A172 (cell line): ENCODE measurements at places on chromosomes 7 and 10.

DNA sequence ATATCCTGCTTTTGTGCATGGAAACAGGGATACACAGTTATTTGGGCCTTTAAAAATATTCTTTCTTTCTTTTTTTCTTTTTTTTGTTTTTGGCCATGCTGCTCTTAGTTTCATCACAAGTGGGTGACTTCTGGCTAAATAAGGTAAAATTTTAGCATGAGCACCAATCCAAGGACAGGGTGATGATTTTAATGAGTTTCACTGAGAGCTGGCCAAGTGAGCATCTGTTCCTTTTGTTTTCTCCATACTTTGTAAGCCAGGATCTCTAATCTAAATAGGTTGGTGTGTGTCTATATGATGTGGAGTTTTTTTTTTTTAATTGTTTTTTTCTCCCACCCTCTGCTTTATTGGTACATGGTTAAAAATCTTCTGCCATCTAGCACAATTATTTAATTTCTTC, 106.8 kb downstream of the POLL start:
- DNase-seq = no peak

DNA sequence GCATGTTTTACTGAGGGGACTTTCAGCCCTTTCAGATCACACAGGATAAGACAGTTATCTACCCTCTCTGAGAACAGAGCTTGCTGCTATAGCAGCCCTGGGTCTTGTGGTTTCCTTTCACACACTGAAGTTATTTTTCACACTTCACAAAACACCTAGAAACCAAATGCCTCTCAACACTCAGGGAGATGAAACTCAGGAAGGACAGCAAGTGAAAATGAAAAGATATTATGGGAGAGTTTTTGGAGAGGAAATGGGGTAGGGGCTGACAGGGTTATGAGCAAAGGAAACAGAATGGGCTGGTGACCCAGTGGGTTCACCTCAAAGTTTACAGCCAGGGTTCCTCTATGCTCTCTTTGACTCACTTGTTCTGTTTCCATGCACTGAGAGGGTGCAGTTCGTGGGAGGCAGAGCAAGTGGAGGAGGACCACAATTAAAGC, 17.0 kb upstream of the GIMAP2 start:
- no peak for DNase-seq

- DNase-seq = no peak
Measured at GRCh38 chr10:7233259-7233991, 177.4 kb downstream of the SFMBT2 start.

DNA sequence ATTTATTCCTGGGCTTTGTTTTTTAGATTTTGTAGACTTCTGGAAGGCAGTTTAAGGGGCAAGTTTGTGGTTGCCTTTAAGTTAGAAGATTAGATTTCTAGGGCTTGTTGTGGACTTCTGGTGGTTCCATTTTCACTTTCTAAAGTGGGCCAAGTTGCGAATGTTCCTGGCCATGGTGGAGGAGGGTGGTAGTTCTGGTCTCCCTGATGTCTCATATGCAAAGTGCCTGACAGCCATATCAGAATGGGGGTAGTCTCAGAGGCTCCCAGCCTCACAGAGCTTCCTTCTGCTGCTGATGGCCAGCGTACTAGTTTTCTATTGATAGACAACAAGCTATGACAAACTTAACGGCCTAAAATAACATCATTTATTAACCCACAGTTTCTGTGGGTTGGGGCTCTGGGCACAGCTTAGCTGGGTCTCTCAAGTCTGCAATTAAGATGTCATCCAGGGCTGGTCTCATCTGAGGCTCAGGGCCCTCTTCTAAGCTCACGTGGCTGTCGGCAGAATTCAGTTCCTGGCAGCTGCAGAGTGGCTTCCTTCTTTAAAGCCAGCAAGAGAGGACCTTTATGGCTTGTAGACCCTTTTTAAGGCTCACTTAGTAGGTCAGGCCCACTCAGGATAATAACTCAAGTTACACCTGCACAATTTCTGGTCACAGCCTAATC, 44.8 kb downstream of the BMPER start:
- DNase-seq = no peak

- no peak for DNase-seq
Measured at GRCh38 chr10:6877336-6877721, 297.3 kb upstream of the PRKCQ start.

GRCh38 chr7:6558837-6559236, 7.6 kb upstream of the GRID2IP start:
- DNase-seq = peak; percentile 79

GRCh38 chr10:79250259-79250658, 97.0 kb upstream of the PPIF start:
- DNase-seq = no peak

DNA sequence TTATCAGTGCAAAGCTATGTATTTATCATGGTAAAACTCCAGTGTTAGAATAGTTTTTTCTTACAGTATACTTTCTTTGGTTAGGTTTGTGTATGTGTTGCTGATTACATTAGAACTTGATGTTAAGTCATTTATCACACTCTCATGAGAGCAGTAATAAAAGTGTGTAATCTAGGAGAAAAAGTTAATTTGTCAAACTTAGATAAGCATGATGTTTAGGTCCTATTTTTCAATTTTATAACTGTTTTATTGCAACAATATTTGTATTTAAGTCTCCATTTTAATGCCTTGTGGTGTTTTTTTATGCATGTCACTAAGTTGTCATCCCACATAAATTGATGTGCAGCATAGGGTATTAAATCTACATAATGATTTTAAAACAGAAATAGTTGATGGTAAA, 28.8 kb upstream of the DNAH11 start:
- no peak for DNase-seq

DNA sequence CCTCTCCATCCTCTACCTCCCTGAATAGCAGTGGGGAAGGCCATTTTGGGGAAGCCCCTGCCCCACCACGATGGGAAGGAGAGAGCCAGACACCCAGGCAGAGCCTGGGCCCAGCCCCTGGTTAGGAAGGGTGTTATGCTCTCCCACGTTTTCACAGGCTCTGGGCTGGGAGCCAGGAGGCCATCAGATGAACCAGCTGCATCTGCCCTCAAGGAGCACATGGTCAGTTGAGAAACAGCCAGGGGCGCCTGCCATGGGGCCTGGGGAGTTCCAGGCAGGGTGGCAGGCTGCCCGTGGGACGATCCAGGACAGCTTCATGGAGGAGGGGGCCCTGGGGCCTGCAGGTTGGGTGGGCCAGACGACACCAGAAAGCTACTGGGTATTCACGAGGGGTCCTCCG, 47.5 kb downstream of the CAMK2B start:
- DNase-seq = no peak

GRCh38 chr10:96846395-96846794, 14.3 kb downstream of the LCOR start:
- DNase-seq = no peak

DNA sequence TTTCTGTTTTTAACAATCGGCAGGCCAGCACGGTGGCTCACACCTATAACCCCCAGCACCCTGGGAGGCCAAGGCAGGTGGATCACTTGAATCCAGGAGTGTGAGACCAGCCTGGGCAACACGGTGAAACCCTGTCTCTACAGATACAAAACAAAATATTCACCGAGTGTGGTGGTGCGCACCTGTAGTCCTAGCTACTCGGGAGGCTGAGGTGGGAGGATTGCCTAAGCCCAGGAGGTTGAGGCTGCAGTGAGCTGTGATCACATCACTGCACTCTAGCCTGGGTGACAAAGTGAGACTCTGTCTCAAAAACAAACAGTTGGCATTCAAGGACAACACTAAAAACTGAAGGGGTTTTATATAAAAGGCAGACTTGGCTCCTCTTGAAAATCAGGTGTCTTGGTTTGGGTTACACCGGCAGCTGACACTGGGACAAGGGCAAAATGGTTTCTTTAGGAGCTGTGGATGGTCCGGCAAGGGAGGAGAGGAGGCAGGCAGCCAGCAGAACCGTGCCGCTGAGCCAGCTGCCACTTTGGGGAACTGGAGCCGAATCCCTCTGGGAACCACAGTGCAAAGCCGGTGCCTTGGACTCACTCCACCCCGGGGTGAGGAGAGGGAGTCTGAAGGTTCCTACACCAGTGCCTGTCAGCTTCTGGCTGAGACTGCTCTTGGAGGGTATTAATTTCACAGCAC, 52.6 kb downstream of the CHST3 start:
- no peak for DNase-seq

- DNase-seq = no peak
Measured at GRCh38 chr10:118266098-118266748, 75.9 kb downstream of the FAM204A start.

- no peak for DNase-seq
Measured at GRCh38 chr10:12937527-12937926, 64.0 kb downstream of the CCDC3 start.

GRCh38 chr10:49056356-49056755, 59.0 kb downstream of the VSTM4 start:
- DNase-seq = peak; percentile 29

DNA sequence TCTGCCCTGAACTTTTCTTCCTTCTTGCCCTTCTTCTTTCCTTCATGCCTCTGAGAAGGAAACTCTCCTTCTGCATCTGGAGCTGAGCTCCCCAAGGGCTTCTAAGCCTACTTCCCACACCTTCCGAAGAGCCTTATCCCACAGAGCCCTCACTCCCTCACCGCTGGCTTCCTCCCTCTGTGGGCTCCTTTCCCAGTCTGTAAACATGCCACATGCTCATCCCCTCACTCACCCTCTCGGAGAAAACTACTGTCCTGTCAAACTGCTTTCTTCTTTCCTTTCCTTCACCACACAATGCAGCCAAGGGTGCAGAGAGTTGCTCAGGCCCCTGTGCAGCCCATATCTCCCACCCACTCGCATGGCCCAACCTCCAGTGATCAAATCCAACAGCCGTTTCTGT, 18.1 kb downstream of the ANKRD16 start:
- no peak for DNase-seq

GRCh38 chr7:150781103-150781502, 19.1 kb downstream of the TMEM176B start:
- DNase-seq = no peak

DNA sequence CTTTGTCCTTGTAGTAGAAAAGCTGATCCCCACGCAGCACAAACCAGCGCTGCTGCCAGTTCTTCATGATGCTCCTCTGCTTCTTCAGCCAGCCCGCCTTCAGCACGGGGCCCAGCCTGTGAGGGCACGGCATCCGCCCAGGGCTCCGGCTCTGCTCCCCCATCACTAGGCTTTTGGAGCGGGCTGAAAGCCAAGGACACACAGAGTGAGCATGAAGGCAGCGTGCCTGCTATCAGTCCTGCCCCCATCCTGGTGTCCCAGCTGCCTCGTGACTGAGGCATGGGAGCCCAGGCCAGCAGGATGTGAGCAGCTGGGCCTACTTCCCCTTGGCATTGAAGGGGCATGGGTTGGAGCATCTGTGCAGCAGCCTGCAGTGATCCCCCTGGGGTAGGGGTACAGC, 21.9 kb downstream of the ARHGAP22 start:
- DNase-seq = no peak

DNA sequence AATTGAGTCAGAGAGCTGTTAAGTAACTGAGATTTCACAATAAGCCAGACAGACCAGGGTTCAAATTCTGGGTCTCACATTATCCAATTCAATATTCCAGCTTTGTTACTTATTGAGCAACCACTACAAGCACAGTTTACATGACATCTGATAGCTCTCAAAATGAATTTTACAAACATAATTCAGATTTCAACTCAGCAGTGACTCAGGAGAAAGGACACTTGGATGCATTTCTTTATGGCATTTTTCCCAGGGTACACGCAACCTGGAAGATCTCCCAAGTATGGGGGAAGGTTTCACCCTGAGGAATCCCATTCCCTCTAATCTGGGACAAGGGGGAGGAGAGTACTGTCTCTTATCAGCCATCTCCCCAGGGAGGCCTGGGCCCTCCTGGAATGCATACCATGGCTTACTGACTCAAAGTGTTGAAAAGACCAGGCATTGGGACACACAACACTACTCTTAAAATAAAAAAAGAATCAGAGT, 102.4 kb downstream of the CFTR start:
- DNase-seq = peak; percentile 88

GRCh38 chr7:74010407-74010806, 17.6 kb upstream of the ELN start:
- no peak for DNase-seq

DNA sequence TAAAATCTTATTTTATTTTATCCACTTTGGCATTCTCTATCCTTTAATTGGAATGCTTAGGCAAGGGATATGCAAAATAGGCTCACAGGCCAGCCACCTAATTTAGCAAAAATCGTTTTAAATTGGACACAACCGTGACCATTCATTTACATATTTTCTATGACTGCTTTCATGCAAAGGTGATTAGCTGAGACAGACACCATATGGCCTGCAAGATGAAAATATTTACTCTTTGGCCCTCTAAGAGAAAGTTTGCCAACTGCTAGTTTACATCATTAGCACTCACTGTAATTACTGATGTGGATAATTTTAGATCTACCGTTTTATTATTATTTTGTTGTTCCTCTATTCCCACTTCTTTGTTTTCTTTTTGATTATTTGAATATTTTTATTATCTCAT, 375.5 kb upstream of the LRRTM3 start:
- DNase-seq = no peak

DNA sequence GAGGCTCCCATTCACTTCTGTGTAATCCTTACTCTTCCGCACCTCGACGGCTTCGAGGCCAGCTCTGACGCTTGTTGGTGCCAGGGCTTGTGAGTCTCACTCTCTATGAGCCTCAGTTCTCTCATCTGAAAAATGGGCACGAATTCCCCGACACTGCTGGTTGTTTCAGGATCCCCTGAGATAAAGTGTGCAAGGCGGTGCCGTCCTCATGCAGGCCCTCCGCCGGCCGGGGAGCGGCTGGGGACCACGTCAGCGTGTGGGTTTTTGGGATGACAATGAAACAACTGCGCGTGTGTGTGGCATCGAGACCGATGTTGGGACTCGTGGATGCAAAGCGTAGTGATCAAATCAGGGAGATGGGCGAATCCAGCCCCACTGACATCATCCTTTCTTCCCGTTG, 75.6 kb downstream of the FOXL3 start:
- DNase-seq = no peak

- DNase-seq = no peak
Measured at GRCh38 chr7:15368653-15369052, 193.2 kb downstream of the AGMO start.

GRCh38 chr10:33067917-33068316, 109.9 kb upstream of the ITGB1 start:
- DNase-seq = no peak

GRCh38 chr7:157195868-157196267, 57.1 kb downstream of the UBE3C start:
- DNase-seq = no peak

- DNase-seq = no peak
Measured at GRCh38 chr7:73716318-73716890, 3.1 kb downstream of the STX1A start.

DNA sequence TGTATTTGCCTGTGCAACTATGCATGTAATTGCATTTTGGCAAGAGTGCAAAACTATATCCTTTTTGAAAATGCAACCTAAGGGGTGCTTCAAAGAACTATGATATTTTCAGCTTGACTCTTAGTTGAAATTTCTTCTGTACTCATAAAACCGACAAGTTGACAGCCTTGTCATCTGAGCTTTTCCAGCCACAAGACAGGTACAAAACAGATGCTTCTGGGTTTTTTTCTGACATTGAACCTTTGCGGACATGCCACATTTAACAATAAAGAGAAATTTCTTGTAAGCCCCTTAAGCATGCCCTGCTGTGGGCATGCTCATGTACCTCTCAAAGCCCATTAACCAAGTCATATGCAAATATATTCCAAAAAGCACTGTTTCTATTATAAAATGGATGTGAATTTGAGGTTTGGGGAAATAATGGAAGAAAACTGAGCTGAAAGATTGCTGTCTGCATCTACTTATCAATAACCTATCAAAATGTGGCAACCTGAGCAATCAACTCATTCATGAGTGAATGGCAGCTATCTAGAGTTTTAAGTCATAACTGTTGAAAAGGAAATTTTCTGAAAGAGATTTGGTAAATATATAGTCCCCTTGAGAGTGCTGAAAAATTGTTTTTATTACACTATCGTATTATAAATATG, 1117.0 kb upstream of the LRRTM3 start:
- no peak for DNase-seq
